ENCODE measurements at places on chromosomes 16 and 17.

DNA sequence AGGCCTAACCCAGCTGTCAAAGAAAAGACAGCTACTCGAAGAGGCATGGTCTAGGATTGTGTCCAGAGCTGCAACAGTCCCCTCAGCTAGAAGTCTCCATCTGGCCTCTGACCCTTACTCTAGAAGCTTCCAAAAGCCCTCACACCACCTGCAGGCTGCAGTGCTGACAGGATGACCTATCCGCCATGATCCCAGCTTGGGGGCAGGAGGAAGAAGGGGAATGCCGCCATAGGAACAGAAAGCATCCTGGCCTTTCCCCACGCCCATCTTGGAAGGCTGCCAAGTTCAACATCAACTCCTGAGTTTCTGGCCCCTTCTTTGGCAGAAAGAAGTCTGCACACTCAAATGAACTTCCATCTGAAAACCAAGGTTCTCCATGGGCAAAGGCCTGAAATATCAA lies 3.1 kb upstream of the KRT36 start:
- no peak for DNase-seq

GRCh38 chr17:7712111-7712771 lies 5.3 kb upstream of the DNAH2 start:
- DNase-seq = no peak

DNA sequence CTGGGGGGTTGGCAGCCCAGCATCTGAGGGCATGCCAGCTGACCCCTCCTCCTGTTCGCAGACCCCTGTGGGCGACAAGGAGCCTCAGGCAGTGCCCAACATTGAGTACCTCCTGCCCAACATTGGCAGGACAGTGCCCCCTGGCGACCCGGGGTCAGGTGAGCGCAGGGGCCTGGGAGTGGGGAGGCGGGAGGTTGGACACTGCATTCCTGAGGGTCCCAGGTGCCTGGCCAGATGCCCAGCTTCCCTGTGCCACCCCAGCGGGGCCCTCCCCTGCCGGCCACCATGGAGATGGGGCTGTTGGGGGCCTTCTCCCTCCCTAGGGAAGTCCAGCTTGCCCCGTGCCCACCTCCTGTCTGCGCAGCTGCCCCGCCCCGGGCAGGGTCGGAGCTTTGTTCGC lies 70.1 kb downstream of the ARHGAP23 start:
- no peak for DNase-seq

- DNase-seq = no peak
Measured at GRCh38 chr17:82655523-82655922, 7.3 kb upstream of the WDR45B start.

DNA sequence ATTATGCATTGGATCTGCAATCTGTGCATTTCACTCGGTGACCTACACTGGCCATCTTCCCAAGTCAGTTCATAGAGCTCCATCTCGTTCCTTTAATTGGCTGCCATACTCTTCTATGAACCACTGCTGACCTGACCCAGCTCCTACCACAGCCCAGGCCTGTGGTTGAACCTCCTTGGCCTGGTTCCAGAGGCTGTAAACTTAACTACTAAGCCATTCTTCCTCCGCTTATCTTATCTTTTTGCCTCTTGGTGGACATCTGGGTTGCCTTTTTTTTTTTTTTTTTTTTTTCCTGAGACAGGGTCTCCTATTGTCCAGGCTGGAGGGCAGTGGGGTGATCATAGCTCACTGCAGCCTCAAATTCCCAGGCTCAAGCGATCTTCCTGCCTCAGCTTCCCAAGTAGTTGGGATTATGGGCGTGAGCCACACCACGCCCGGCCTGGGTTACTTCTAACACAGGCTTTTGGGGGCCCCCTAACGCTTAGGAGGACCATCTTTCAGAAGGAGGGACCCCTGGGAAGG lies 18.3 kb downstream of the COQ7 start:
- no peak for DNase-seq

DNA sequence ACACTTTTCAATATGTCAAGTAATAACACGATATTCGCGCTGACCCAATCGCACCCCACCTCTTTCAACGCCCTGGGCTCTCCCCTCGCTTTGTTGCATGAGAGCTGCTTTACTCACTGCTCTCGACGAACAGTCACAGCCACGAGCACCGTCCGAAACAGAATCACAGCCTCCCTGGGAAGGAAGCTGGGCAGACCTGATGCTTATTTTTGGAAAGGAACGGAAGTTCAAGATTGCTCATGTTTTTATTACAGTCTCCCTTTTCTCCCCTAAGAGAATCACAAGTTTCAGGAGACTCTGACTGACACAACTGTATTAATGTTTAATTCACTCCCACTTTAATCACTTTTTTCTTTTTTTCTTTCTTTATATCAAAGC lies 67.8 kb downstream of the ANKRD11 start:
- no peak for DNase-seq

- DNase-seq = no peak
Measured at GRCh38 chr16:57556941-57557541, 14.6 kb downstream of the ADGRG5 start.

GRCh38 chr17:42104264-42104663 lies 6.0 kb upstream of the ZNF385C start:
- no peak for DNase-seq

- peak; percentile 51 for DNase-seq
Measured at GRCh38 chr16:54171626-54172537, 114.7 kb downstream of the IRX3 start.

- no peak for DNase-seq
Measured at GRCh38 chr16:27978876-27979275, 84.6 kb downstream of the GSG1L start.

DNA sequence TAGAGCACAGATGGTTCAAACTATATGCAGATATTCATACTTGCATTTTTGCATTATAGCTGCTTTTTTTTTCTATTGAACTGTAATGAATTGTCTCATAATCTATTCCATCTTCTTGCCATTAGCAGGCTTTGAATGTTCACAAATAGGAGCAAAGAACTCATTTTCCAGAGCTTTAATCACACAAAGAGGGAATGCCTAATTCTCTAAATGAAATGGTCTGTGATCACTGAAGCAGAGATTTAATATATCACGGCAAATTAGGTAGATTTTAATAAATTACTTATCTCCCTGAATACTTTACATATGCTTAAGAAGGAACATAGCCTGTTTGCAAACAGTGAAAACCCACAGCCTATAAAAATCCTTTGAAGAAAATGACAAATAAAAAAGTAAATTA lies 97.6 kb upstream of the AKTIP start:
- no peak for DNase-seq

- no peak for DNase-seq
Measured at GRCh38 chr17:75191584-75191983, 8.8 kb upstream of the SUMO2 start.
